SJCRH30 (cell line): ENCODE measurements at places on chromosomes 6 and 20. TPM values are rescaled to one million over a fixed set of nuclear protein-coding genes. Genes with fewer than 3 reads are reported as not detected.

Gene BPIFB1
- not detected in 2 replicates for total RNA-seq

Gene EXOC2
- 20.1 and 22.3 TPM in 2 replicates for total RNA-seq

Gene GATA5
- total RNA-seq: not detected in 2 replicates

Gene PPP1R16B
- total RNA-seq: 34.0 and 36.5 TPM in 2 replicates

DNA sequence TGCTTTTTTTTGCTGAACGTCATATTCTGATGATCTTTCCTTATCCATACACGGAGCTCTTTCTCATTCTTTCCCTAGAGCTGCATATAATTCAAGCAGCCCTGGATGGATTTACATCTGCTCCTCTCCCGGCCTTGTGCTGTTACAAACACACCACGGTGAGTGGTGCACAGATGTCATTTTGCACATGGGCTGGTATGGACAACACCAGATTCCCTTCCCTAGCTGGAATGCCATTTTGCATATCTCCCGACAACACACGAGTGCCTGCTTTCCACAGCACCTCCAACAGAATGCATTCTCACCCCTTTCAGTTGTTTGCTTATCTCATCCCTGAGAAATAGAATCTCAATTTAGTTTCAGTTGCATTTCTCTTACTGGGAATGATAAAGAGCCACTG, 69.5 kb upstream of the AFDN start:
- no peak for DNase-seq
